ENCODE measurements at places on chromosomes 4 and X.

GRCh38 chr4:25702848-25703247 lies 47.2 kb downstream of the SLC34A2 start:
- DNase-seq = peak; percentile 89

DNA sequence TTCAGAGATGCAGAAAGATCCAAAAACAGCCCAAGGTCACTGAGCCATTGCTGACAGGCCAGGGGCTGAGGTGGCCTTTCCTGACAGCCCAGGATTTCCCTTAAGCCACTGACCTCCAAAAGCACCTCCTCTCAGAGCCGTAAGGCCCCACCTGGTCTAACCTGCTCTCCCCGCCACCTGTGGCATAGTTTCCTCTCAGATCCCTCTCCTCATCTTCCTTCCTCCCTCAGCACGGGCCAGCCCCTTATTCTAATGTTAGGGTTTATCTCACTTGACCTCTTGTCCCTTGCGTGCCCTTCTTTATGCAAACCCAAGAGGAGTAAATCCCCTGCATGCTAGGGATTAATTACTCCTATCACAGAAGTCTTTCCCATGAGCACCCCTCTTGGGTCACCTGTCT lies 113.0 kb downstream of the RBM47 start:
- DNase-seq = no peak

DNA sequence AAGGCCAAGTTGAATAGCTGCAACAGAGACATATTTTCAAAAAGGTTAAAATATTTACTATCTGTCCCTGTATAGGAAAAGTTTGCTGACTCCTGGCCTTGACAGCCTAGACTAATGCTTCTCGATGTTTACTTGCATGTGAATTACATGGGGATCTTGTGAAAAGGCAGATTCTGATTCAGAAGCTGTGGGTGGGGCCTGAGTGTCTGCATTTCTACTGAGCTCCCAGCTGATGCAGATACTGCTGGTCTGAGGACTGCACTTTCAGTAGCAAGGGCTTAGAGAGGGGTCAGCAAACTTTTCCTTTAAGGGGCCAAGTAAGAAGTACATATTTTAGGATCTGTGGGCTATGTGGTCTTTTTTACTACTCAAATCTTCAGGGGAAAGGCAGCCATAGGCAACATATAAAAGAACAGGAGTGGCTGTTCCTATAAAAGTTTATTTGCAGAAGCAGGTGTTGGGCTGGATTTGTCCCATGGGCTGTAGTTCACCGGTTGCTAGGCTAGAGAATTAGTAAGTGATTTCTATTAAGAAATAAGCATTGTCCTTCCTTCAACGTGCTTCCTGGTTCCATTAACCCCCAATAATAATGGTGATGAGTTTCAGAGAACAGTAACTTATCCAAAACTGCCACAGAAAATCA lies 97.2 kb upstream of the PDE5A start:
- peak; percentile 56 for DNase-seq

GRCh38 chr4:24527371-24527770 lies 57.0 kb downstream of the DHX15 start:
- DNase-seq = no peak

DNA sequence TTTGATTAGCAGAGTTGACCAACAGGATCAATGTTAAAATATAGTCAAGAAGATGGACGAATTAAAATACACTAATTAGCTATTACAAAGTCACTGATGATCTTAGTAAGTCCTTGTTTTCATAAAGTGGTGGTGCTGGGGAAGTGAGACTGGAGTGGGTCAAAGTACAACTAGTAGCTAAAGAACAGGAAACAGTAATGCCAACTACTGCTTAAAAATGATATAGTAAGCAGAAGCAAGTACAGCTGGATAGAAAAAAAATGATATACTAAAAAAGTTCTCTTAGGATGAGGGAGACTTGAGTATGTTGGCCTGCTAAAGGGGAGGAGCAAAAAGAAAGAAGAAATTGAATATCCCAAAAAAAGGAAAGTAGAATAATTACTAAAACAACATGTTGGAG lies 580.8 kb upstream of the FTHL17 start:
- no peak for DNase-seq

- DNase-seq = no peak
Measured at GRCh38 chr4:41575207-41575606, 37.2 kb downstream of the LIMCH1 start.

- DNase-seq = peak; percentile 6
Measured at GRCh38 chr4:143617994-143618679, 82.3 kb downstream of the FREM3 start.

DNA sequence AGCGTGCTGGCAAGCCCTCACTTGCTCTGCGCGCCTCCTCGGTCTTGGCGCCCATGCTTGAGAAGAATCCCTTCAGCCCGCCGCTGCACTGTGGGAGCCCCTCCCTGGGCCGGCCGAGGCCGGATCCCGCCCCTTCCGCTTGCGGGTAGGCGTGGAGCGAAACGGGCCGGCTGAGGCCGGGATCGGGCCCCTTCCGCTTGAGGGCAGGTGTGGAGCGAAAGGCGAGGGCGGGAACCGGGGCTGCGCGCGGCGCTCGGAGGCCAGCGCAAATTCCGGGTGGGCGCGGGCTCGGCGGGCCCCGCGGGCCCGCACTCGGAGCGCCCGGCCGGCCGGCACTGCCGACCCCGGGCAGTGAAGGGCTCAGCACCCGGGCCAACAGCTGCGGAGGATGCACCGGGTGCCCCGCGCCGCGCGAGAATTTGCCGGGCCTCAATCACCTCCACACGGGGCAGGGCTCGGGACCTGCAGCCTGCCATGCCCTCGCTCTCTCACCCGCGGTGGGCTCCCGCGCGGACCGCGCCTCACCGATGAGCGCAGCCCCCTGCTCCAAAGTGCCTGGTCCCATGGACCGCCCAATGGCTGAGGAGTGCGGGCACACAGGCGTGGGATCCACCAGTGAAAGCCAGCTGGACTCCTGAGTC lies 58.1 kb upstream of the GBA3 start:
- DNase-seq = no peak

DNA sequence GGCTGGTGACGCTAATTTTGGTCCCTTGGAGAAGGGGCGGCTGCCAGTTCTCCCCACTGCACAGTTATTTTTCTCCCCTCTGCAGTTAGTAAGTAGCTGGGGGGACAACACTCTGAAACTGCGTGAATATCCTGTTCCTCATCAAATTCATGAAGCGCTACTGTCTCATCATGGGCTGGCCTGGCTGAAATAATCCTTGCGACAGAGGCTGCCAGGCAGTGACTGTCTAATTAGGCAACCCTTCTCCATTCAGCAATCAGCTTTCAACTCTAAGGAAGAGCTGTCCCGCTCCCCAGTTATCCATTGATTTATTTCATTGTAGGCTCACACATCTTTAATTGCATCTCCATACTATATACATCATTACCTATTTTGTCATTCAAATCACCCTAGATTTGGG lies 8.2 kb downstream of the SH3TC1 start:
- no peak for DNase-seq

- peak; percentile 4 for DNase-seq
Measured at GRCh38 chrX:43813898-43814297, 68.4 kb downstream of the MAOB start.

DNA sequence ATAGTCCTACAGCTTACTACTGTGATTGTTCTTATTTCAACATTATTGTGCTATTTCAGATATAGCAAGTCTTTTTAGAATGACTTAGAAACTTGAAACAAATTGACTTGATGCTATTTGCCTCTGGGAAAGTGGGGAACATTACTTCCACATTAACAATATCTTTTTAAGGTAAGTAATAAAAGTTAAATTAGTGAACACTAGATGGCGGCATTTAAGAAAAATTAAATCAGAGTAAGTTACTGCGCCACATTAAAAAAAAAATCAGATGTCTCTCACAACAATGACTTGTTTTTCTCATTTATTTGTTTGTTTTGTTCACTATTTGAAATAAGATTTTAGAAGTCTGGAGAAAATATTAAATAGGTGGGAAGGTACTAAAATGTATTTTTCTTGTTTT lies 1026.9 kb upstream of the SLIT2 start:
- peak; percentile 63 for DNase-seq

DNA sequence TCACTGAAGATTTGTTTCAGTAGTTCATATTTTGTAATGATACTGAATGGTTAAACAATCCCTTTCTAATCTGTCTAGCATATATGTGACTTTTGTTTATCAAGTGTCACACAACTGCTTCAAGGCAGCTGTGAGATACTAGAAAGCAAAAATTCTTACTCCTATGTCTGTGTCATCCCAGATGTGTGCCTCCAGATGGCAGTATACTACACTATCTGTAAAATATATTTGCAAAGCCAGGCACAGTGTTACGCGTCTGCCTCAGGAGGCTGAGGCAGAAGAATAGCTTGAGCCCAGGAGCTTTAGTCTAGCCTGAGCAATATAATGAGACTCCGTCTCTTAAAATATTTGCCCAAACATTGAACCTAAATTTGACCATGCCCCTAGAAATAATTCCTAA lies 4.0 kb downstream of the NUDT10 start:
- peak; percentile 45 for DNase-seq

- DNase-seq = peak; percentile 76
Measured at GRCh38 chrX:139890991-139891700, 41.7 kb downstream of the ATP11C start.

GRCh38 chr4:29079260-29079659 lies 1640.9 kb upstream of the PCDH7 start:
- no peak for DNase-seq

DNA sequence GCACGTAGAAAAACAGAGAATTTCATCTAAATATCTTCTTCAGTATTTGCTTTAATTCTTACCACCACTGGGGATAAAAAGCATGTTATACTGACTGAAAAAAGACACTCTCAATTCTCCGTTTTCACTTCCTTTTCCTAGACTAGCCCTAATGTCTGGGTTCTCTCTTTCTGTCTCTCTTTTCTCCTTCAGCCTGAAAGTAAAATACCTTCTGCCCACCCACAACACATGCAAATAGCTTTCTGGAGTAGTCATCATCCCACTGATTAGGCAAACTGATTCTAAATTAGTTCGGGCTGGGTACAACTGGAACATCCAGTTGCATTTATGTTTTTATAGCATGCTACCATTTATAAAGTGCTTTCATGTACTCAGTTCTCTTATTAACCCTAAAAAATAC lies 142.4 kb upstream of the ANKRD50 start:
- DNase-seq = peak; percentile 16

DNA sequence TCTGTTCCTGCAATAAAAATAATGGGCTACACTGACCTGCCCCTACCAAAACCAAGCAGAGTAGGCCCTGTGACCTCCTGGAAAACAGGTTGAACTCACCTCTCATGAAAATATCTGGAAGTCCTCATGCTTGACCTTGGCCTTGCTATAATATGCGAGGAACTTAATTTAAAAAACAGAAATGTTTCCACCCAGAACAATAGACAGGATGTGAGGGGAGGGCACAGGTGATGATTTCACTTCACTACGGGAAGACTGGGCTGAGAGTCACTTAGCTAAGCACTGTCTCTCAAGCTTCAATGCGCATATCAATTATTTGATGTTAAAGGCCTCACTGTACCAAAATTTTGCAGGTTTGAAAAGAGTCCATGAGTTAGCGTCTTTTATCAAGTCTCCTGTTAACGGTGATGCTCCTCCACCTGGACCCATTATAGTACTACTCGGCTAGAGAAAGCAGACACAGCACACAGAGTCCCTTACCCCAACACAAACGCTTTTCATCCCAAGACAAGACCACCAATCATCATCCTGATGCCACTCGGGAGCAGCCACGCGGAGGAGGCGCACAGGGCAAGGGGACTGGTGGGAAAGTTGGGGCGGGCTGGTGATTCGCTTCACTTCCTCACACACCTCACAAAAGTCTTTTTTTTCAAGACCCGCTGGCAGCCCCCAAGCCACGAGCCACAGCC lies 25.9 kb downstream of the ZNF721 start:
- peak; percentile 11 for DNase-seq

GRCh38 chrX:65920620-65921019 lies 119.3 kb downstream of the VSIG4 start:
- DNase-seq = no peak

DNA sequence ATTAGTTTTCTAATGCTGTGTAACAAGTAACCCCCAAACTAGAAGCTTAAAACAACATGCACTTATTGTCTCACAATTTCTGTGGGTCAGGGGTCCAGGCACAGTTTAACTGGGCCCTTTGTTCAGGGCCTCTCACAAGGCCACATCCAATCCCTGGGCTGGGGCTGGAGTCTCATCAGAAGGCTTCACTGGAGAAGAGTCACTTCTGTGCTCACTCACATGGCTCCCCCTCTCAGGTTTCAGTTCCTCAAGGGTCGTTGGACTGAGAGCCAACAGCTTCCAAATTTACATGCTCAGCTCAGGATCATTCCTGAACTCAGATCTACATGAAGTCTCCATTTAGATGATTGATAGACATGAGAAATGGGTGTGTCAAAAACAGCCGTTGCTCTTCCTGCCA lies 77.1 kb downstream of the EVC start:
- DNase-seq = no peak

- peak; percentile 67 for DNase-seq
Measured at GRCh38 chr4:185656467-185656931, 121.2 kb upstream of the PDLIM3 start.

- DNase-seq = no peak
Measured at GRCh38 chr4:74830928-74831327, 36.6 kb upstream of the BTC start.

- peak; percentile 68 for DNase-seq
Measured at GRCh38 chrX:11423362-11423818, 130.2 kb downstream of the AMELX start.

GRCh38 chrX:24023972-24024669 lies 2.9 kb downstream of the KLHL15 start:
- peak; percentile 25 for DNase-seq

GRCh38 chrX:10379878-10380277 lies 223.1 kb downstream of the CLCN4 start:
- no peak for DNase-seq

- DNase-seq = no peak
Measured at GRCh38 chrX:16931371-16931770, 15.1 kb upstream of the REPS2 start.

DNA sequence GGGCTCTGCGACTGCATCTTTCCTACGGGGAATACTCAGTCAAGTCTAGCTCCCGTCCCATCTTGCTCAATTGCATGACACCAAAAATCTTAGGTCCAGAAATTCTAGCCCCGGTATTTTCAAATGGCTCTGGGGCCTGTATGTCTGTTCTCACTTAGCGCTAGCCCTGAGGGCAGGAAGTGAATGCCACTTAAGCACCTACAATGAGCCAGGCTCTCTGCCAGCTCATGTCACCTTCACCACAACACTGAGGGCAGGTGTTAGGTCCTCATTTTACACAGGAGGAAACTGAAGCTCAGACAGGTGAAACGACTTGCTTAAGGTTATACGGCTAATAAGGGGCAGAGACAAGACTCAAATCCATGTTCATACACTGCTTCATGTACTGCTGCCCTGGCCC lies 282.8 kb downstream of the PPP1R2C start:
- DNase-seq = no peak

DNA sequence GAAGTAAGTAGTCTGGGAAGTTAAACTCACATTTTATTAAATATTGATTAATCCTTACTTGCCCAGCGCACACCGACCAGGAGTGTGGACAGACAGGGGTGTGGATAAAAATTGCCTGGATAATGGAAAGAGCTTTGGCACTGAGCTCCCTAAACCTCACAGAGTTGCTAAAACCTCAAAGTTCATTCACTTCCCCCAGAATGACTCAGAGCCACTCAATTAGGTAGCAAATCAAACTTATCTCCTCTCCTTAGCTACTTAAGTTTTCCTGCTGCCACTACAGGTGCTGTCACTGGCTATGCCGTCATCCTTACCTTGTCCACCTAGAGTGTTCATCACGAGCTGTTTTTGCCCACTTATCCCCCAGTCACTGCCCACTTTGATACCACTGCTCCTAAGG lies 27.0 kb upstream of the MID1IP1 start:
- no peak for DNase-seq

Data from fibroblast of the aortic adventitia (primary cell).